IMR-90 (cell line): ENCODE measurements at places on chromosomes 7 and 10. TPM values are rescaled to one million over a fixed set of nuclear protein-coding genes. Genes with fewer than 3 reads are reported as not detected.

SLC29A4 gene
- 2.3 and 2.5 TPM in 2 replicates for total RNA-seq

GRCh38 chr7:98470485-98471240, 69.8 kb upstream of the BAIAP2L1 start:
- no peaks in the 10 kb centered on the region for H3K36me3 ChIP-seq
- H3K4me1 ChIP-seq, result no peaks in the 10 kb centered on the region
- H3K27ac ChIP-seq, result no peak overlapping the region
- H3K27me3 ChIP-seq, result peaks cover 2% of the 10 kb centered on the region; the same call in 1 of the 2 replicates
- no peak overlapping the region for H3K4me3 ChIP-seq
- no peak for DNase-seq

NDUFA5 gene
- 2.9 and 14.4 TPM in 2 replicates for total RNA-seq

TCTN3 gene
- total RNA-seq, result 20.6 and 26.9 TPM in 2 replicates

DNA sequence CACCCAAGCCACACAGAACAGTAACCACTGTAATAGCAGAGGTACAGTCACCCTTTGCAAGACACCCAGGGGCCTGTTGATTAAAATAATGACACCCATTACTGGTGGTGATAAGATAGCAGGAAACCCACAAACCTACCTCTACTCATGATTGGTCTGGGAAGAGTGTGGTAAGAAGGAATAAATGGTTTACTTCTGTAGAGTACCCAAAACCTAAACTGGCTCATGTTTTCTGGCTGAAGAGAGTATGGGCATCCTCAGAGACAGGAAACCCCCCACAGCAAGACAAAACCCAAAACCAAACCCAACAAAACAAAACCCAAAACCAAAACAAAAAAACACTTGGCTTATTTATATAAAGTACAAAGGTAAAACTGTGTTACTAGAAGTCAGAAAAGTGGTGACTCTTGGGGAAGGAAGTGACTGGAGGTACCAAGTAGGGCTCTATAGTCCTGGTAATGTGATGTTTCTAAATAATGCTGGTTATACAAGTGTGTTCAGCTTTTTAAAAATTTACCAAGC, 15.5 kb upstream of the DNAJB12 start:
- H3K4me1 ChIP-seq, result peaks cover 7% of the 10 kb centered on the region
- no peaks in the 10 kb centered on the region for H3K27me3 ChIP-seq
- no peak overlapping the region for H3K27ac ChIP-seq
- peaks cover 5% of the 10 kb centered on the region; the same call in 1 of the 2 replicates for H3K36me3 ChIP-seq
- DNase-seq, result no peak

DNA sequence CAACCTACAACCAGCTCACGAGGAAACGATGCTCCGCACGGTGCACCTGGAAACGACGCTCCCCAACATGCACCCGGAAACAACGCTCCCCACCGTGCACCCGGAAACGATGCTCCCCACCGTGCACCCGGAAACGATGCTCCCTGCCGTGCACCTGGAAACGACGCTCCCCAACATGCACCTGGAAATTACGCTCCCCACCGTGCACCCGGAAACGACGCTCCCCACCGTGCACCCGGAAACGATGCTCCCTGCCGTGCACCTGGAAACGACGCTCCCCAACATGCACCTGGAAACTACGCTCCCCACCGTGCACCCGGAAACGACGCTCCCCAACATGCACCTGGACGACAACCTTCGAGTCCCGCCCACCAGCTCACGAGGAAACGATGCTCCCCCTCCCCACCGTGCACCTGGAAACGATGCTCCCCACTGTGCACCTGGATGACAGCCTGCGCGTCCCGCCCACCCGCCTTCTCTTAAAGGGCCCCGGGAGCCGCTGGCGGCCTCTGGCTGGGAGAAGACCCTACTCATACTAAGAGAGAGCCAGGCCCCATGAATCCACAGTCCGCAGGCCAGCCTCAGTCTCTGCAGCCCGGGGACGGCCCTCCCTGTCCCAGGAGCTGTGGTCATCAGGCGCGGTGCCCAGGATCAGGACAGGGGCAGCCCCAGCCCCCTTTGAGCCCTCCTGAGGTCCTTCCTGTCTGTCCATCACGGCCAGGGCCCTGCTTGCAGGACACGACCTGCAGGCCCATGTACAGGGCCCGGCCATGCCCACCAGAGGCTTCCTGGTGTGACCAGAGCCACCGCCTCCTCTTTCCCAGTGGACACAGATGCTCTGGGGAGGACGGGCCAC, 98.3 kb downstream of the PDGFA start:
- H3K4me3 ChIP-seq, result no peak overlapping the region
- H3K36me3 ChIP-seq, result no peaks in the 10 kb centered on the region
- H3K27me3 ChIP-seq, result peaks cover 17% of the 10 kb centered on the region; the same call in 1 of the 2 replicates
- H3K4me1 ChIP-seq, result no peaks in the 10 kb centered on the region

DNA sequence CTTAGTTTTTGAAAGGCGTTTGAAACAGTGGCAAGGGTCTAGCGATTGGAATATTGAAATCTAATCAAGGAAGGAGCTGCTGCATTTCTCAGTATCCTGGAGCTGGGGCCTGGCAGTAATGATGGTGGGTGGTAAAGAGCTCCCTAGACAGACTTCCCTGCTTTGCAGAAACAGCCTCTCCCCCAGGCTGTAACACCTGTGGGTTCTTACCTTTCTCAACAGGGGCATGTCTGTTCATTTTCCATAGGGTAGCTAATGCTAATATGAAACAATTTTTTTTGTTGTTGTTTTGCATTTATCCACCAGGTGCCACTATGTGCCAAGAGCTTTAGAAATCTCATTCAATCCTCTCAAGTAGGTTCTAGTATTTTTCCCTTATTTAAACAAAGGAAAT, 345.5 kb downstream of the REEP3 start:
- H3K4me1 ChIP-seq, result no peaks in the 10 kb centered on the region
- no peak overlapping the region for H3K4me3 ChIP-seq
- no peaks in the 10 kb centered on the region for H3K36me3 ChIP-seq
- peaks cover 2% of the 10 kb centered on the region; the same call in 1 of the 2 replicates for H3K27me3 ChIP-seq
- no peak for DNase-seq
- no peak overlapping the region for H3K27ac ChIP-seq

DNA sequence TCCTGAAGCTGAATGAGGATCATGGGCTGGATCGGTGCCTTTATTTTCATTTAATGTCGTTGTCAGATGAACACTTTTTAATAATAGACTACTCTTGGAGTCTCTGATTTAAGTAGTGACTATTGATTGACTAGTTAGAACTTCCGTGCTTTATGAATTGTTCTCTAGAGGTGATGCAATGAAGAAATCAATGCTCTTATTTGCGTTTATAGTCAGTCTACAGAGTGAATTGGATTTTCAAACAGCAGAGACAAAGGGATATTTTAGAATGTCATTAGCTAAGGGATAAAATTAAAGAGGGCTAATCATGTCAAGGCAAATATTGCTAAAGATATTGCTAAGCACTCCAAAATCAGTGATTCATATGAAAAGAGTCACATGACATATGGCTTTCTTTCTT, 652.0 kb upstream of the NRP1 start:
- no peak overlapping the region for H3K27ac ChIP-seq
- no peak overlapping the region for H3K4me3 ChIP-seq
- H3K4me1 ChIP-seq, result no peaks in the 10 kb centered on the region
- no peaks in the 10 kb centered on the region for H3K36me3 ChIP-seq

- H3K27ac ChIP-seq, result no peak overlapping the region
- H3K4me1 ChIP-seq, result no peaks in the 10 kb centered on the region
- H3K4me3 ChIP-seq, result no peak overlapping the region
- H3K27me3 ChIP-seq, result no peaks in the 10 kb centered on the region
- no peaks in the 10 kb centered on the region for H3K36me3 ChIP-seq
Measured at GRCh38 chr7:120108376-120108775, 164.6 kb upstream of the KCND2 start.

ATOH7 gene
- total RNA-seq, result not detected in 2 replicates

DNA sequence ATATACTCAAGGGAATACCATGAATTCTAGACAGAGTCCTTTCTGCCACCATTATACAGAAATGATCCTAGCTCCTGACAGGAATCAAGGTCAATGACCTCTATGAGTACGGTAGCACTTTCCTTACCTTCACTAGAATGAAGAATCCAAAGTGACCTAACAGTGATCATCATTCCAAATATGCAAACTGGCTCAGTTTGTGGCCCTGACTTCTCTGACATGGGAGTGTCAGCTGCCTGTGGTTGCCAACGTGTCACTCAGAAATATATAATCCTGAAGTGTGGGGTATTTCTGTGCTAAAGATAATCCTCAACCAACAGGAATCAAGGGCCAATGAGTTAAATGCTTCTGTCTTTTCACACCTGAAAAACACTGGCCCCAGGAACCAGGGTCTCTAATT, 45.7 kb downstream of the COPG2 start:
- DNase-seq, result no peak
- no peaks in the 10 kb centered on the region for H3K36me3 ChIP-seq
- no peaks in the 10 kb centered on the region for H3K27me3 ChIP-seq

- DNase-seq, result peak; percentile 7
- H3K27me3 ChIP-seq, result no peaks in the 10 kb centered on the region
- peaks cover 46% of the 10 kb centered on the region for H3K36me3 ChIP-seq
- H3K4me1 ChIP-seq, result no peaks in the 10 kb centered on the region
Measured at GRCh38 chr10:77827366-77827765, 99.2 kb downstream of the DLG5 start.

AKR1D1 gene
- total RNA-seq, result not detected in 2 replicates

PKD2L1 gene
- not detected in 2 replicates for total RNA-seq
